ENCODE measurements at places on chromosomes 6 and 20.

- DNase-seq: no peak
Observed at GRCh38 chr20:45507011-45507820, 8.2 kb downstream of the SPINT3 start.

DNA sequence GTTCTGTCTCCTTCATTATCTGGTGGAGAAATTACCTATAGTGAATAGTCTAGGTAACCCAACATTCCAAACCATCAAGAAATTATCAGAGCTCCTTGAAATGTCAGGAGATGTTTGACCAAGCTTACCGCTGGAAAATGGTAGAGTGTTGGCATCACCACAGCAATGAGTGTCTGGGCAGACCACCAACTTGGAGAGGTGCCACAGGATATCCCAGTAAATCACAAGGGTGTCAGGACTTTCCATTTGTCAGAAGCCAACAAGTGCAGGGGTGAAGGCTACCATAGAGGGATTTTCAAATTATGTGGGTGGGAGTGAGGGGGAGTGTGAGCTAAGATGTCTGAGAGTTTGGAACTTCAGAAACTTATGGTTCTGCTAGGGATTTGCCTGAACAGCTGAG is 73.2 kb downstream of the VGLL2 start:
- DNase-seq: no peak

GRCh38 chr6:69693762-69694161 is 103.0 kb downstream of the LMBRD1 start:
- DNase-seq: no peak

DNA sequence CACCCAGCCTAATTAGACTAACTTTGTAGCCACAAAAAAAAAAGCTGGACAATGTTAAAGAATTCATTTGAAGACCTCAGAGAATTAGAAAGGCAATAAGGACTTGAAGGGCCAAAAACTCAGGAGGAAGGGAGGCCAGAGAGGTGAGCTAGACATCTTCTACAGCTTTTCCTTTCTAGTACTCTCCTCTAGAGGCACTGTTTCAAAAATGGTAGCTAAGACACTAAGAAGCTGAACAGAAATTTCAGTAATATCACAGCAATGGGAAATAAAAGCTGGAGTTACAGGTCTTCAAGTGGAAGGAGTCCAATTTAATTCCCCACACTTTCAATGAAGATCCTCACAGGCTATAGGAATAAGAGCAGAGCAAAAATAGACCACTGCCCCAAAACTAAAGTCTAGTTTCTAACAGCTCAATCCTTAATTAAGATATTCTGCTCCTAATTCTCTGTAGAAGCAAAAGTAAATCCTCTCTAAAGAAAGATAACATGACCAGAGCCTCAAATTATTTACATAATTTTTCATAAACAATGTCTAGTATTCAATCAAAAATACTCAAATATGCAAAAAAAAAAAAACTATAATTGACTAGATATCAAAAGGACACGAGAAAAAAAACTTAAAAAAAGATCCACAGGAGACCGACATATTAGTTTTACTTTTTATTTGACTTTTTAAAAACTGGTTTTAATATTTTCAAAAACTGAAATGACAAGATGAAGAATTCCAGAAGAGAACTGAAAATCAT is 63.7 kb downstream of the RNGTT start:
- DNase-seq: no peak

DNA sequence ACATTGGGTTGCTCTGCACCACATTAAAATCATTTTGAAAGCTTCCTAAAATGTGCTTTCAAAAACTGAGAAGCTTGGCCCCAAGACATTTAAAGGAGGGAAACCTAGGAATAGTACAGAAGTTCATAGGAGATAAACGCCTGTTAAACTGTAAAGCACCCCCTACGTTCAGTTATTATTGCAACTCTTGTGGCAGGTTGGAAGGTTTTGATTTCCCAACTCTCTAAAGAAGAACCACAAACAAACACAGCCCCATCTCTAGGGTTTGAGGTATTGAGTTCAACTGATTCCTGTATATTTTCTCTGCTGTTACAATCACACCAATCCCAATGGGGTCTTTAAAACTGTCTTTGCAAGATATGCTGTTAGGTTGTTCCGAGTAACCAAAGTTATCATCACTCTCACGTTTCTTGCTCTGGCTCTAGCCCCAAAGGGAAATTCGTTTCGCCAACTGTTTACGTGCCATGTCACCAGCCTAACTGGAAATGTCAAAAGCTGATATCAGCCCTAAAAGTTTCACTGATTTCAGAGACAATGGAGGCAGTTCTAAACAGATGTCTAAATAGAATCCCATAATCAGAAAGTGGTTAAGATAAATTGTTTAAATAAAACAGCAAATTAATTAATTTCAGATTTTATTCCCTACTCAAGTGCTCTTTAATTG is 12.1 kb downstream of the TFAP2A start:
- DNase-seq: no peak

- DNase-seq: no peak
Observed at GRCh38 chr6:127031511-127031910, 87.0 kb upstream of the RSPO3 start.

DNA sequence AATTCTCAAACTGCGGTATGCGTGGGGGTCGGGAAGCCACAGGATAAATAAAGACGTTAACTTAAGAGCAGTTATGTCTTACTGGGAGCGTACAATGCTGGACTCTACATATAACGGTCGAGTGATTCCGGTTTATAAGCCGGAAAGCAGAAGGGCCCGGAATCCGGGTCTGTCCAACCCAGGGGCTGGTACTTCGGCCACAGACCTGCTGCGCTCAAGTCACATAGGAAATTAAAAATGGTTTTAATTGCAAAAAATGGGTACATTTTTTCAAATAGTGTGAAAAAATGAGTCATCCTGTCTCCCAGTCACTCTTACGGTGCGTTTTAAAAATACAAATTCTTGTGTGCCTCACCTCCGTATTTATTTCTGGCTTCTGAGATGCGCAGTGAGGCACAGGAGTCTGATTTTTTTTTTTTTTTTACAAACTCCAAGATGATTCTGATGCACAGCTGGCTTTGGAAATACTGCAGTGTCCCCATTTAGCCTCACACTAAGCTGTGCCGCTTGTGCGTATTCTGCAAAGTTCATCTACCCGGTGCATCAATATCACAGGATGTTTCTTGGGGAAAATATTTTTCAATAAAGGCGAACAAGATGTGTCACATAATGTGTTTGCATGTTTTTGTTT is 1.0 kb downstream of the PCIF1 start:
- DNase-seq: no peak

GRCh38 chr6:116461932-116462885 is 1.0 kb downstream of the CALHM6 start:
- peak; percentile 80 for DNase-seq

GRCh38 chr6:72740135-72740534 is 118.3 kb downstream of the KCNQ5 start:
- DNase-seq: no peak

- DNase-seq: no peak
Observed at GRCh38 chr20:15619816-15620215, 953.4 kb downstream of the KIF16B start.

GRCh38 chr6:111871725-111872400 is 1.4 kb downstream of the FYN start:
- DNase-seq: peak; percentile 56

- no peak for DNase-seq
Observed at GRCh38 chr6:55142610-55143009, 31.7 kb upstream of the HCRTR2 start.

DNA sequence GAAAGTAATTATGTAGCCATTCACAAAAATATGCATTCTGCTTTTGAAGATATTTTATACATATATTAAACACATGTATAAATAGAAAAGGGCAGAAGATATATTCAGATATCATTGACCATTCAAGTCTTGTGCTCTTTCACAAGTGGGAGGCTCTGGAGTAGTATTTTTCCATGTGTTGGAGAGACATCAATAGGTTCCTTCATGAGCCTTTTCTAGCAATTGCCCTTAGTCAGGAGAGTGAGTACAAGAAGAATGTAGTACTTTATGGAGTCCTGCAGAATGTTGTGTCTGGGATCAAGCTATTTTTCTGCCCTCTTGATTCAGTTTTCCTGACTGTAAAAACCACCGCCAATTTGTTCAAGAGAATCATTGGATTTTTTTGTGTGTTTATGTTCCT is 117.9 kb downstream of the LRRC1 start:
- DNase-seq: no peak

DNA sequence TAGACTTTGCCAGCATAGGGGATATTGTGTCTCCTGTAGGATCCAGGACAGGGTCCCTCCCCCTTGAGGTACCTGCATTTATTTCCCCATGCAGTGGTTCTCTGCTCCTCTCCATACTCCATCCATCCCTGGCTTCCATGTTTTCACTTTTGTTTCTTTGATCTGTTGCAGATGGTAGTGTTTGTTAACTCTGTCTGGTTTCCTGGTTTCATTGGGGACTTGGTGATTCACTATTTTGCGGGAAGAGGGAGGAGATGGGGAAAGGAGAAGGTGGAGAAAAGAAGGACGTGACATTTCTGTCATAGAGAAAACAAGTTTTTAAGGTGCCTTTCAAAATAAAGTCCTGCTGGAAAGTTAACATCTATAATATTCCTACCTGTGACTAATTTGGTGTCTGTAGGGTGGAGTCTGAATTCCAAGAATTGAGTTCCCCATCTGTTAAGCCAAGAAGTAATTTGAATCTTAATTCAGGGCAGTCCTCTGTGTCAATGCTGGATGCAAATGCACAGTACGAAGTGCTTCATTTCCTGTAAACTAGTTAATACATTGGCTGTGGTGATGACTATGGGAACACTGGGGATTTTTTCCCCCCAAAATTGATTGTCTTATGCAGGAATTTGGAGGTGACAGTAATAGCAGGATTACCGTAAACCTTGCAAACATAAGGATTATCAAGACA is 6.9 kb upstream of the RNF144B start:
- DNase-seq: no peak

- no peak for DNase-seq
Observed at GRCh38 chr6:36955136-36955535, 598 bp downstream of the PI16 start.

DNA sequence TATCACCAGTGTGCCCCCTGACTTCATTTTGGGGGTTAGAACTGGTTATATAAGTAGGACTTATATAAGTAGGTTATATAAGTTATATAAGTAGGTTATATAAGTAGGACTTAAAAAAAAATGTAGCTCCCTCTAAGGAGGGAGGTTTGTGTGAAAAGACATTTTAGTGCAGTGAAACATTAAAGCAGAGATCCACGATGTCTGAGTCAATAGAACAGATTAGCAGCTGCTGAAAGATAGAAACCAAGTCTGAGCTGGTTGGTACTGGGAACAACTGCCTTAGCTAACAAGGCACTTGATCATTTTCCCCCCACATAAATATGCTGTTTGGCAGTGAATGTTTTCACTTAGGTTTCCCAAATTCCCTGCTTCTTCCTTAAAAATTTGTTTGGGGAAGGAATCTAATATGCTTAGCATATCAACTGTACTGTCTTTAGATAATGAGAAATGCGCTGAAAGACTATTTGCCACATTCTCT is 2.1 kb upstream of the RPS12 start:
- peak; percentile 56 for DNase-seq

DNA sequence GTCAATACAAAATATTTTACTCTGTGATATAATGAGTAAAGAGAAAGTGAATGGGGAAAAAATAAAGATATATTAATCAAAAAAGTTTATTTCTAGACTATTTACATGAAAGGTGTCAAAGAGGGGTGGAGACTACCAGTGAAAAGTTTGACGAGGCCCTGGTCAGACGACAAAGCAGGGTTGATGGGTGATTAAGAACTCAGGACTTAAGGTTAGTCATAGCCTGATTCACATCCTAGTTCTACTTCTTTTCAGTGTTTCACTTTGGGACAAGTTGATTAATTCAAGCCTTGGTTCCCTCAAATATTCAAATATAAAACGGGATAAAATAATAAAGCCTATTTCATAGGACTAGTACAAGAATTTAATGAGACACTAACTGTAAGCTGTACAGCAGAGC is 178.2 kb upstream of the HS3ST5 start:
- no peak for DNase-seq

DNA sequence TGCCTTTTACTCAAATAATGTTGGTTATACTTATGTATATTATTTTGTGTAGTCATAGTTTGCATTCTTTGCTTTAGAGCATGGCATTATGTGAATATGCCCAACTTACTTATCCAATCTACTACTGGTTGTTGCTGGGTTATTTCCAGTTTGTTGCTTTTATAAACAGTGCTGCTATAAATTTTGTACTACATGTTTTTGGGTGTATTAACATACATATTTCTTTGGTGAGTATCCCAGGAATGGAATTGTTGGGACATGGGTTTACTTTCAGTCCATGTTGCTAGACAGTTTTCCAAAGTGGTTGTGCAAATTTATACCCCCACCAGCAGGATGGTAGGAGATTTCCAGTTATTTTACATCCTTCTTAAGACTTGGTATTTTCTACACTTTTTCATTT is 157.1 kb upstream of the THEMIS start:
- DNase-seq: no peak

- peak; percentile 3 for DNase-seq
Observed at GRCh38 chr20:46631212-46631869, 19.9 kb downstream of the SLC13A3 start.

DNA sequence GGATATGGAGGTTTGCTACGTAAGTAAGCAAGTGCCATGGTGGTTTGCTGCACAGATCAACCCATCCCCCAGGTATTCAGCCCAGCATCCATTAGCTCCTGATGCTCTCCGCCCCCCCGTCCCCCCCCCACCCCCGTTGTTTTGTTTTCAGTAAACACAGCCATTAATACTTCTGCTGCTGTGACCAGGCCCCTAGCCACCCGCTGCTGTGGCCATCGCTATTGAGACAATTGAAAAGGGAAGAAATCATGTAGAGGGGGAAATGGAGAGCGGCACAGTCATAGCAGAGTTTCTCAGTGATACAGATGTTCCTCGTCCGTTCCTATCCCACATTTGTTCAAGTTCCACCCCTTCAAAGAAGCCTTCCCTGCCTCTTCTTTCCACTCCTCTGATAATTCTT is 24.9 kb downstream of the SLC35D3 start:
- DNase-seq: no peak

DNA sequence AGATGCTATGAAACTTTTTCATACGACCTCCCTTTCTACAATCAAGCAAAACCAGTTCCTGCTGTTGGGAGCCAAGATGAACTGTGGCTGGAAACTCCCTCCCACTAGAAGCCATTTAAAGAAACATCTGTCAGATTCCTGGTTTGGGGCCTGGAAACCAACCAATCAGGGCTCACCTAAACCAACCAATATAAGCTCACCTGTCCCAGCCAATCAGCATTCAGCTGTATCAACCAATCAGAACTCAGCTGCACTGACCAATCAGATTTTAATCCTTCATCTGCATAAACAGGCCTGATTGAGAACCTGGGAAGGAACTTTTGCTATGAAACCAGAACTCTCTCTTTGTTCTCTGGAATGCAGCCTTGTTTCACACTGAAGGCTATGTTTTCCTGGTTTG is 42.4 kb downstream of the SNX14 start:
- no peak for DNase-seq

GRCh38 chr6:12952318-12952717 is 235.8 kb downstream of the PHACTR1 start:
- DNase-seq: no peak

Measured in natural killer cell (primary cell).